ENCODE measurements at places on chromosomes 13 and 19. TPM values are rescaled to one million over a fixed set of nuclear protein-coding genes. Genes with fewer than 3 reads are reported as not detected.
A peak's percentile ranks its signal among the peaks of the same experiment; 100 is the strongest.

ZNF285 gene
- 0.91 TPM for total RNA-seq

CPAMD8 gene
- 1.3 TPM for total RNA-seq

IGFL1 gene
- not detected for total RNA-seq

APOC4 gene
- not detected for total RNA-seq

LYPD5 gene
- total RNA-seq = 0.93 TPM

SULT2A1 gene
- total RNA-seq = 4.5 TPM

ZNF66 gene
- 10.1 TPM for total RNA-seq

NEK5 gene
- 0.39 TPM for total RNA-seq

CYP4F3 gene
- total RNA-seq = 0.65 TPM

SERTAD1 gene
- total RNA-seq = 8.6 TPM

DNA sequence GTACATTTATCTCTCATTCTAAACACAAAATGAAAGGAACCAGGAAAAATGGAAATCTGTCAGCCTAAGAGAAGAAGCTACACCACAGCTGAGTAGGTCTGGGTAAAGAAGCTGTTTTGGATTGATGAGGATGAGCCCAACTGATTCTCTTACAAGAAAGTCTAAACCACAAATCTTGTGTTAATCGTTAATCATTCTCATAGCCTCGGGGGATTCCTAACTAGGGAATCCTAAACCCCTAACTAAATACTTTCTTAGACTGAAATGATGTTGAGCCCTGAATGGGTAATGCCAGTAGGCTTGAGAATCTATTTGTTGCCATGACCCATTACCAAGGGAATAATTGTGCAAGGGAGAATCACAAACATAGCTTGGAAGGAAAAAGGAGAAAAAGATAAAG lies 327.5 kb upstream of the SPRY2 start:
- no peak for DNase-seq

- DNase-seq = no peak
These were observed 25.8 kb upstream of the TMEM255B start for GRCh38 chr13:113732961-113733950.

DNA sequence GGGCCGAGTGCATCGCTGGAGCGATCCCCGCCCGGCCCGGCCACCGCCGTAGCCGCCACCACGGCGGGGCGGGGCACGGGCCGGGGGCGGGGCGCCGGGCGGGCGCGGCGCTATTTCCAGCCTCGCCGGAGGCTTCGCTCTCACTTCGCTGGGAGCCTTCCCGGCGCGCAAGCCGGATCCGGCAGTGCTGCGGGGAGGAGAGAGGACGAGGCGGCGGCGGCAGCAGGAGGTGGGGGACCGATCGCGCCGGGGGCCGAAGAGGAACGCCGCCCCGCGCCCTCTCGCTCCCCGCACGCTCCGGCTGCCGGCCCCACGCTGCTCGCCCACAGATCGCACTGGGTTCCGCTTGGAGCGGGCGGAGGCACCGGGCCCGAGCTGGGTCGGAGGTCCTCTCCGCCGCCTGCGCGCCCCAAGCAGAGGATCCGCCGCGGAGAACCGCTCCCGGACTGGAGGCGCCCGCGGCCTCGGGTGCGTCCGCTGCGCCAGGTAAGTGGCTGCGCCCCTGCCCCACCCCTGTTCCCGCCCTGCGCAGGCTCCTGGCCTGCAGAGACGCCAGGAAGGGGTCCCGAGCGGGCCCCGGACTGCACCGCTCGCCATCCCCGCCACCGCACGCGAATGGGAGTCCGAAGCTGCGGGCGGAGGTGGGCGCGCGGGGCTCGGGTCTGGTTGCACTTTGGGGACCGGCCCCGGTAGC lies at the start of gene CHST8:
TSS of gene CHST8 (plus strand) at position 143 of the 694 bp plus-strand sequence. CDS start 67,309 bp downstream, outside the sequence.
- DNase-seq = peak; percentile 68

DNA sequence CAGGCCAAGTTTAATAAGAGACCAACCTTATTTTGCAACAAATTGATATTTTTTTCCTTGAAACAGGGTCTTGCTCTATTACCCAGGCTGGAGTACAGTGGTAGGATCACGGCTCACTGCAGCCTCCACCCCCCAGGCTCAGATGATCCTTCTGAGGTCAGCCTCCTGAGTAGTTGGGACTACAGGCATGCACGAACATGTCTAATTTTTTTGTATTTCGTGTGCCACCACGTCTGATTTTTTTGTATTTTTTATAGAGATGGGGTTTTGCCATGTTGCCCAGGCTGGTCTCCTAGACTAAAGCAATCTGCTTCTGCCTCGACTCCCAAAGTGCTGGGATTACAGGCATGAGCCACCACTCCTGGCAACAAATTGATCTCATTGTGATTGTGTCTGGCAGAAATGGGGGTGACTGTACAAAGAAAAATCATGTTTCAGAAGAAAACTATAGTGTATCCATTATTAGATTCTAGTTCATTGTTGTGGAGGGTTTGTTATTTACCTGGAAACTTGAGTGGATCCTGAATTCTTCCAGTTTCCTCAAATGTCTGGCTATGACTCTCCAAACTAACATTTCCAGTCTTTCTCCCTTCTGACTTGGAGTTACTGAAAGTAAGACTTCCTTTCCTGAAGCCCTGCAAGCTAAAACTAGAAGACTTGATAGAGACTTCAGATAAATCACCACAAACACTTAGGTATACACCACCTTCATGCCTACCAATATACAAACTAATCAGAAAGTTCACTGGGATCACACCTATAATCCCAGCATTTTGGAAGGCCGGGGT lies 17.3 kb upstream of the AKT2 start:
- DNase-seq = no peak

DNA sequence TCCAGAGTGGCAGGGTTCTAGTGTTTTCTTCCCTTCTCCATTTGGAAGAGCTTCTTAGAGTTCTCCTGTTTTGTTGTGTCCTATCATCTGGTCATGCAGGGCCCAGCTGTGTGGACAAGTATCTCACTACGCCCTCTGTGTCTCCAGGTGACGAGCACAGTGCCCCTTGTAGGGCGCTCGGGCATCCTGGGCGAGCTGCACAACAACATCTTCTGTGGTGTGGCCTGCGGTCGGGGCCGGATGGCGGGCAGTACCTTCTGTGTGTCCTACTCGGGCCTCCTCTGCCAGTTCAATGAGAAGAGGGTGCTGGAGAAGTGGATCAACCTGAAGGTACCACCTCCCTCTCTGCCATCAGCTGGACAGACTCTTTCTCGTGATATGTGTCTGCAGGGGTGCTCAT lies 13.0 kb downstream of the WDR62 start:
- DNase-seq = no peak

- no peak for DNase-seq
These were observed 21.8 kb upstream of the ARGLU1 start for GRCh38 chr13:106589716-106590115.

DNA sequence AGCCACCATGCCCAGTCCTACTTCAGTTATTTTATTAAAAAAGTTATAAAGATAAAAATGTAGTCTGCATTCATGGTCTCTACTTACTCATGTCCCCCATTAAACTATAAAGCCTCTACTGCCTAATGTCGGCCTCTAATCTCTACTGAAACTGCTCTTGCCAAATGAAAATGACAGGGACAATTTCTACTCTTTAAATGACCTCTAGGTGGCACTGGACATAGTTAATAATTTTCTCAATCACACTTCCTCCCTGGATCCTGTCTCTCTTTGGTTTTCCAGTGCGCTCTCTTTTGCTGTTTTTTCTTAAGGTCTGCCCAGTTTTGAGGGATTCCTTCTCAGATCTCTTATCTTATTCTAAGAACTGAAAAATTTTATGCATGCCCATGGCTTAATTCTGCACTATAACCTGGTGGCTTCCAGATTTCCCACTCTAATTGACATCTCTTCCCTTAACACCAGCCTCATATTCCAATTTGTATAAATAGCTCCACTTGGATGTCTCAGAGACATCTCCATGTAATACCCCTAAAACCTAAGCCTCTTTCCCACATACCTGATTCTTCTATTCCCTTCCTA lies 54.3 kb downstream of the MTMR6 start:
- no peak for DNase-seq

- DNase-seq = no peak
These were observed 1.1 kb downstream of the UBXN6 start for GRCh38 chr19:4456476-4456842.

DNA sequence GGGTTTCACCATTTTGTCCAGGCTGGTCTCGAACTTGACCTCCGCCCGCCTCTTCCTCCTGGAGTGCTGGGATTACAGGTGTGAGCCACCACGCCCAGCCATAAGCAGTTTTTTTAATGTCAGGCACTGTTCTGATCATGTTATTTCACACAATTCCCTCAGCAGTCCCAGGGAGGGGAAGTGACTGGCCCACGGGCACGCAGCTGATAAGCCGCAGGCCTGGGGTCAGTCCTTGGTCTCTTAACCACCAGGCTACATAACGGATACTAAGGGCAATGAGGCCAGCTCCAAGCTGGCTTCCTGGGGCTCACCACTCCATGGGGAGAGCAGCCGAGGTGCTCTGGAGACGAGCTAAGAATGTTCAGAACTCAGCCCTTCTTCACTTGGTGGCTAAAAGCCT lies 13.5 kb downstream of the BRSK1 start:
- no peak for DNase-seq

DNA sequence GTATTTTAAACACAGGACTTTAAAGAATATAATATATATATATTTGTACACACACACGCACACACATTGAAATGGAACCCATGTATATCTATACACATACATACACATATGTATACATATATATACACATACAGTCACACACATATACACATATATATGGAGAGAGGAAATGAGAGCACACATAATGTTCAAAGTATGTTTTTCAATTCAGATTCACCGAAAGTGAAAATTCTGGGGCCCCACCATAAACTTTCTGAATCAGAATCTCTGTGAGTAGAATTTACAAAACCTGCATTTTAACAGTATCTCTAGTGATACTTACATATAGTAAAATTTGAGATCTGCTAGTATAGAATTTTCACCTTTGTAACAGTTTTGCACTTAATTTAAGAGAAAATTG lies 60.4 kb upstream of the OBI1 start:
- no peak for DNase-seq

DNA sequence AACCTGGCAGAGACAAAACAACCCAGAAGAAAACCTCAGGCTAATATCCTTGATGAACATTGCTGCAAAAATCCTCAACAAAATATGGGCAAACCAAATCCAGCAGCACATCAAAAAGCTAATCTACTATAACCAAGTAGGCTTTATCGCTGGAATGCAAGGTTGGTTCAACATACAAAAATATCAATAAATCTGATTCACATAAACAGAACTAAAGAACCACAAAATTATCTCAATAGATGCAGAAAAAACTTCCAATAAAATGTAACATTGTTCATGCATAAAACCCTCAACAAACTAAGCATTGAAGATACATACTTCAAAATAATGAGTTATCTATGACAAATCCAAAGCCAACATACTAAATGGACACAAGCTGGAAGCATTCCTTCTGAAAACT lies 8.8 kb downstream of the ZNF724 start:
- no peak for DNase-seq

DNA sequence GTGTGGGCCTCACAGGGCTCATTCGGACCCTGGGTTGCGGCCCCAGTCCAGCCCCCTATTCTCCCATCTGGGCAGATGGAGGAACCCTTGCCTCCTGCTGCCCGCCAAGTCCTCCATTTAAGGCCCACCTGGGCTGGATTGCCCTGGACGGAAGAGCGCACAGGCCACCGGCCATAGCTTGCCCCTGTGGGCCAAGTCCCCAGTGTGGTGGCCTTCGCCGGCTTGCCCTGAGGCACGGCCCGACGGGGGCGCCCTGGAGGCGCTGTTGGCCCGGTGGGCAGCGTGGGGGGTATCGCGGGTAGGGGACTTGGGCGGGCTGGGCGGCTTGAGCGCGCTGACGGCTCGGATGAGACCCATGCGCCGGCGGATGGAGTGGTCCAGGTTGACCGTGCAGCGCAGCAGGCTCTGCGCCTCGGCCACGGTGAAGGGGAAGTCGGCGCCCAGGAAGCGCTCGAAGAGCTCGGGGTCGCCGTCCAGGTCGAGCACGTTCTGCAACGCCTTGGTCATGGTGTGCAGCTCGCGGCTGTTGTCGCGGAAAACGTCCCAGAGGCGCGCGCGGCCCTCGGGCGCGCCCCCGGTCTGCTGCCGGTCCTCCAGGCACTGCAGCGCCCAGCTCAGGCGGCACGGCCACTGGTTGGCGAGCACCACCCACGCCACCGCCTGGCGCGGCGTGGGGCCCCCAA lies 8.8 kb downstream of the NKPD1 start:
- DNase-seq = no peak

DNA sequence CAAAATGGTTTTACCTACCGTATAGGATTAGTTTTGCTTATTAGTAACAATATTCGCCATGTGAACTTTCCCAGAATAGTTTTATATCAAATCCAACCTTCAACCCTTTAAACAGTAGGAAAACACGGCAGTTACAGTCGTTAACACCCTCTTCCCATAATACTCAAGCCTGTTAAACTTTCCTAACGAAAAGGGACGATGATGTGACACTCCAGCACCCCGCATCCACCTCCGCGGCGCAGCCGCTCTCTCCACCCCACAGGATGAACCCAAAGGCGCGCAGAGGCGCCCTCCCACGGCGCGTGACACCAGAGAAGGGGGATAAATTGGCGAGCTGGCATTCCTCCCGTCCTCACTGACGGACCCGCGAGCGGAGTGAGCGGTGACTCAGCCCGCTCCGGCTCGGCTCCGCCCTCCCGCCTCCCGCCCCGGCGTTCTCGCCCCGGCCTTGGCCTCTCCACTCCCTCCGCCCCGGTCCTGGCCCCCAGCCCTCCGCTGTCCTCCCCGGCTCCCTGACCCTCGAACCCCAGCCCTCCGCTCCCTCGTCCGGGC lies 665 bp downstream of the TUBGCP3 start:
- peak; percentile 92 for DNase-seq

- DNase-seq = no peak
These were observed 191.6 kb downstream of the SHISA2 start for GRCh38 chr13:25860265-25860664.

DNA sequence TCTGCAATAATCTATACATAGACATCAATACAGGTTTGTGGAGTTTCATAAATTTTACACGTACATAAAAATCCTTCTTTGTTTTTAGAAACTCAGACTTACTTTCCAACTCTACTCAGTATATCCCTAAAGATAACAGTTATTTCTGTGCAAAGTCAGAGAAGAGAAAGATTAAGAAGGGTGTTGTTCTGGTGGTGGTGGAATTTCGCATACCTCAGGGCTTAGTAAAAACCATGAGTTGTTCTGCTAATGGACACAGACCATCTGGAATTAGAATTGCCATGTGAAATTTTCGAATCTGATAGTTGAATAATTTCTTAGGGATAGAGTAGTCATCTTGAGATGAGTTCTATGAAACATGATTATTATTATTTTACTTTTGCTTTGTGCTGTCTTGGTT lies 102.7 kb downstream of the ZAR1L start:
- no peak for DNase-seq

GRCh38 chr13:102774591-102775520 lies 1.3 kb upstream of the TEX30 start:
- no peak for DNase-seq

GRCh38 chr13:83709426-83710132 lies 172.7 kb downstream of the SLITRK1 start:
- DNase-seq = no peak
